ENCODE measurements at places on chromosomes 3 and 15.

- DNase-seq: no peak
Observed at GRCh38 chr15:38894243-38894948, 329.8 kb upstream of the RASGRP1 start.

DNA sequence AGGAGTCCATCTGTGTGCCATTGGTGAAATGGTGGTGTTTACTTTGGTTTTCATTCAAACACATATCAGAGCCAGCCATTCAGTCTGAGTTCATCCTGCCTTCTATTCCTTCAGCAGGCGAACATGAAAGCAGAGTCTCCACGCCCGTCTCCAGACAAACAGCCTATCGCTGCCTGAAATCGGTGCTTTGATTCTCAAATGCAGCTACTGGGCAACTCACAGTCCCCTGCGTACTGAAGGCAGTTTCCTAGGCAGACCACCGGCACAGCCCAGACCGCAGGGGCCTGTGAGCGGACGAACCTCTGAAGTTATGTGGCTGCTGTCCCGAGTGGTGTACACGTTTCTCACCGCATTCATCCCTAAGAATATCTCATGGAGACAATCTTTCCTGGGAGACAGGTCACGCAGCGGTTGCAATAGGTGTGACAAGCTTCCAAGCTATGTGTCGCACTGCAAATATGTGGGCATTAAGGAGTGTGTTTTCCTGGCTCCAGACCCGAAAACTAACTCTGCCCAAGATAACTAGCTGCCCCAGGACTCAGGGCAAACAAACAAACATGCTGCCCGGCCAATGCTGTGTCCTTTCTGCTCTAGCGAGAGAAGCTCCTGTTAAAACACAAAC lies 16.9 kb upstream of the RYR3 start:
- no peak for DNase-seq

DNA sequence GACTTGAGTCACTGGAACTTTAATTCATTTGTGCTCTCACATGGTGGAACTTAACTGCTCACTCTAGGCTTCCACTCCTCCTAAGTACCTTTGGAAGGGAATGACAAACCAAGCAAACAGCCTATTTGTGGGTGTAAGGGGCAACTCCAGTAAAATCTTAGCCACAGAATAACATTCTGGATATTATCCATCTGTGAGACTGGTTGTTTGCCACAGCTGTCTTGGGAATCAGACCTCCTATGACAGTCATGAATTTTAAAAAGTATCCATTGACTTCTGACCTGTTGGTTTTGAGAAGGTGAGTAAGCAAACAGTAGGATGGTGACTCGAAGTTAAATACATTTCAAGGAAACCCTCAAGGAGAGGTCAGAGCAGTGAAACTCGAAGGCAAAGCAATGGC lies 147.3 kb upstream of the CDIN1 start:
- no peak for DNase-seq

- DNase-seq: no peak
Observed at GRCh38 chr3:132637590-132637989, 22.0 kb downstream of the ACAD11 start.

DNA sequence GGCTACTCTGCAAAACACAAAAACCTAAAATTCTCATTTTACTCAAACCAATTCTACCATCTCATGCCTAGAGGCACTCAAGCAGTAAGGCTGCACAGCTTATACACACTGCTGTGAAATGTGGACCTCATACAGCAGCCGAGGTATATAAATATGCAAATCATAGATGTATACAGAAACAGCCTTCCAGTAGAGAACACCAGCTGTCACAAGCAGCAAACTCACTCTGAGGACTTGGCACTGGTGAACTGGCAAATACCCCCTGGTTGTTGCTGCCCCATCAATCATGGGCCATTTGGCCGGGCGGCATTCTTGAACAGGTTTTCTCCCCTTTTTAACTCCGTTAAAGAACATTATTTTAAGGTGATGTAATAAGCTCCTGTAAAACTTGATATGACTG lies 378.0 kb downstream of the LSAMP start:
- no peak for DNase-seq

- no peak for DNase-seq
Observed at GRCh38 chr3:98799479-98799878, 36.3 kb downstream of the ST3GAL6 start.

- peak; percentile 84 for DNase-seq
Observed at GRCh38 chr3:66582721-66583423, 82.0 kb upstream of the LRIG1 start.

GRCh38 chr3:51357856-51358255 lies 27.2 kb upstream of the MANF start:
- no peak for DNase-seq

DNA sequence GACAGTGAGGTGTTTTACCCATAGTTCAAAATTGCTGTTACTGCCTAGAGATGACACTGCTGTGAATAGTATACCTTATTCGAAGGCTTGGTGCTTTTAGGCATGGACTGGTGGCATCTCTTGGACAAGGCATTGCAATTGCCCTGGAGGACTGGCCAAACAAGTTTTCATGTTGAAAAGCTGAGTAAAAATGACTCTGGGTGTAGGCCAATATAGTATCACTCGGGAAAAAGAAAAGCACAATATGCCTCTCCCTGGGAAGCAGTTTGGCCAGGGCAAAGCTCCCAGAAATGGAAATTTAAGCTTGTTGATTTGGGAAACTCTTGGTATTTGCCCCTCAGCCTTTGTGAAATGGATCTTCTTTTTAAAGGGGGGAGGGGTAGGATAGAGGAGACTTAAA lies 54.8 kb downstream of the ZNF609 start:
- DNase-seq: no peak

DNA sequence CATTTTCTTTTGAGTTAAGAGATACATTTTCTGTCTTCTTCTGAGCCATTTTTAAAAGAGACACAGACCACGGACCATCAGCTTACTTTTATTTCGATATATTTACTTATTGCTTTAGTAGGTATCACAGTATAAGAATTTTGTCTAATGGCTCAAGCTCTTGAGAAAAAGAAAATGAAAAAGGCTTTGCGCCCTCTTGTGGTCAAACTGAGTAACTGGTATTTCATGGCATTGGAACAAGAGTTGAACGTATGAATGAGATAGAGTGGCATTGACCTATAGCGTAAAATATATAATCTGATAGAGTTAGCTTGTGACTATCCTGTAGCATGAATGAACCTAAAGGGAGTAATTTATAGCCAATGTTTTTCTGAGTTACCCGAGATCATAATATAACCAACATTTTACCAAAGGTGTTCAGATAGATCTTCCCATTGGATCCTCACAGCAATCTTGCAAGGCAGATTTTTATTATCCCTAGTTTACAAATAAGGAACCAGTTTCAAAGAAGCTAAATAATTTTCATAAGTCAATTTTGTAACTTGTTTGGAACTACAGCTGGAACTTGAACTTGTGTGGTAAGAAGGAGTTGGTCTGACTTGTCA lies 154.6 kb downstream of the POLR2M start:
- DNase-seq: peak; percentile 83

DNA sequence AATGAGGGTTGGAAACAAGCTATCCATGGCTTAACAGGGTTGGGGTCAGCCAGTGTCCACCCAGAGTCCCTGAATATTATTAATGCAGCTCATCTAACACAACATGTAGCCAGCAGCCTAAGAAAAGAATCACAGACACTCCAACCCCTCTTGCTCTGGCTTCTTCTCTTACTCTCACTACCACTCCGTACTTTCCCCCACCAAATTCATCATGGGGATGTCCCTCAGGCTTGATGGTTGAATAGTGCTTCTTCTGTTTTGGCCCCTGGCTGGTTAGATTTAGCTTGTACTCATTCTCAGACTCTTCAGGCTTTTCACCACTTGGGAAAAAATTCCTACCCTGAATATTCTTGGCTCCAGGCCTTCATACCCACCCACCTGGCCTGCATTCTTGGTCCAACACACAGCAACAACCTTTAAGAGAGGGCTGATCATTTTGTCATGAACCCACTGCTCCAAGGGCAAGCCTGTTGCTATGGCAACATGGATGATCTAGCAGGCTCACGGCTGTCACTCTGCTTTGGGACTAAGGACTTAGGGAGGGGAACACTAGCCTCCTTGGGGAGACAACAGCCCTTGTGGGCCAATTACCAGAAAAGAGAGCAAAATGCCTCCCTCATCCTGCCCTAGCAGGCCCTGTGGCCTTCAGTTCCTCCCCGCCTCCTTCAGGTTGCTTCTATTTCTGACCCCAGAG lies 9.4 kb upstream of the MED12L start:
- no peak for DNase-seq

- DNase-seq: no peak
Observed at GRCh38 chr15:93829115-93829870, 402.1 kb upstream of the MCTP2 start.

GRCh38 chr3:23916152-23916885 lies 471 bp downstream of the NKIRAS1 start:
- DNase-seq: peak; percentile 49

GRCh38 chr3:15102836-15103235 lies 3.9 kb upstream of the RBSN start:
- no peak for DNase-seq

DNA sequence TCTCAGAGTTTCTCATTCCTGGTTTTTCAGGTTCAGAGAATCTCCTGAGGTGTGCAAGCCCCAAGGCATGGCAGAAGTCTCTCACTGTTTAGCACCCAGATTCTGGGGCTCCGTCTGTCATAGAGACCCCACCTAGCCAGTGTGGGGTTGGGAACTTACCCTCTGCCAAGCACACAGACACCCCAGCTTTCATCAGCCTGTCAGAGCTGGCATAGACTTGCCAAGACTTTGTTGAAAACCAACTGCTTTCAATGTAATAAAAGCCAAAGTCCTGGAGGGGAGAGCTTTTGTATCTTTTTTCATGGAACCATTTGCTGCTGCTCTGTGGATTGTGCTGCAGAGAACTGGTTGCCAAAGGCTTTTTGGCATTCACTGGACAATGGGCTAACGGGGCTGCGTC lies 341.4 kb upstream of the TRIM42 start:
- no peak for DNase-seq

DNA sequence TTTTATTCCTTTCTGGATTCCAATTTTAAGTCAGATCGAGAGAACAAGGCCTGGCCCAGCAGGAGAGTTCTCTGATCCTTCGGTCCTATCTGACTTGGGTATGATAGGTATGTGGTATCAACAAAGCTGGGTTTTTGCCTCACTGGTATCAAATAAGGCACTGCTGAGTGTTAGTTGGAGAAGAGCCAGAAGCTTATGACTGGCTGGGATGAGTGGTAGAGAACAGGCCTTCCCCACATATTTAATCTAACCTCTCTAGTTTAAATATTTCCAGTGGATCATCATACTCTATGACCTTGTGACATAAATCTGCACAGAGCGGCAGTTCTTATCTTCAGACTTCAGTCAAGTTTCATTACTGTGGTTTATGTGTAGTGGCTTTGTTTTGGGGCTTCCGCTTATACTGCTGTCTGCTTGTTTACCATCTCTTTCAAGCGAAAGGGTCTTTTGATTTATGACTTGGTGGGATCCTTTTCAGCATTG lies 164.5 kb downstream of the PTPRG start:
- no peak for DNase-seq

- no peak for DNase-seq
Observed at GRCh38 chr3:182711261-182711683, 82.0 kb upstream of the ATP11B start.

- no peak for DNase-seq
Observed at GRCh38 chr3:107796791-107797190, 274.0 kb downstream of the BBX start.

DNA sequence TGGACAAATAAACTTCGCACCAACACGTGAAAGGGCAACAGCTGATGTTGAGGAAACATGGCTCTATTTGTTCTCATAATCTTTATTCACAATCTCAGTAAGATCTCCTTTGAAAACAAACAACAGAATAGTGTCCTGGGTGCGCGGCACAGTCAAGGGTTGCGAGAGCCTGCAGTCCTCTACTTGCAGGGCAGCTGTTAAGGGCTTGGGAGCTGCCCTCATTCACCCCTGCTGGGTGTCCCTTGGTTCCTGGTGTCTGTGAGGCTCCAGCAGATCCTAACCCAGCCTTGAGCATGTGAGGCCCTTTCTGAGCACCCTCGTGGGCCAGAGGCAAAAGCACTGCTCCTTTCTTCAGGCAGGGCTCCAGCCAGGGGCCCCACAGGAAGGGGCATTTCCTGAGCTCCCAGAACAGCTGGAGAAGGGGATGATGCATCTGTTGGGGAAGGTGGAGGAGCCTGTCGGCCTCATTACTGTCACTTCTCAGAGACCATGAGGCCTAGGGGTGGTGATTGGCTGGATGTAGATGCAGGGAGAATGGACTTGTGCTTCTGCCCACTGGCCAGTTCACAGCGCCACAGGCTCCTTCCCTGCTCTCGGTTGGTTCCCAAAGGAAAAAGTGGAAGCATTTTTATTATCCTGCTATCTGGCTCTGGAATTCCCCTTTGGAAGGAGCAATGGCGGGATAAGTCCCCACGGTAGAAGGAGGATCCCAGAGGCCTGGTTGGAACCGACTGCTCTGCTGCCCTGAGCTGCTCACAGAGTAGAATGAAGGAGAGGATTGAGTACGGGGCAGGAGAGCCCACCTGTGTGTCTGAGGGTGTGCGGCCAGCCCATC lies 51.9 kb upstream of the KLF13 start:
- no peak for DNase-seq

DNA sequence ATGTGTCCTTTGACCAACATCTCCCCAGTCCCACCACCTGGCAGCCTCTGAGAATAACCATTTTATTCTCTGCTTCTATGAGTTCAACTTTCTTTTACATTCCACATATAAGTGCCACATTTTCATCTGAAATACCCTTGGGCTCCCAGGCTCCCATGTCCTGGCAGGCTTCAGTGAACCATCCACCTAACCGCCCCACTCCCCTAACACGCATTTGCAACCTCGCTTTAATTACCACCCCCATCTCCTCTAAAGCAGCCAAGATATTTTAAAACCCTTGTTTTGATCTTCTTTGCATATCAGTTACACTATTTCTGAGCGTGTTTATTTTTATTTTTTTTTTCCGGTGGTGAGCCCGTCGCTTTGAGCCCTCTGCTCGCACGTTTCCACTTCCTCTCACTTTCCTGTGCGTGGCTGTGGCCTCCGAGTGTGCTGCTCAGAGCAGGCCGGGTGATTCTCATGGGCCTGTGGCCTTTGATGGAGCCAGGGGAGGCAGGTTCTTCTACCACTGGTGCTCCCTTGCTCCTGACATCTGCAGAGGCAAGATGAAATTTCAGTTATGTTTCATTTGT lies 195.4 kb upstream of the LPP start:
- DNase-seq: peak; percentile 100

DNA sequence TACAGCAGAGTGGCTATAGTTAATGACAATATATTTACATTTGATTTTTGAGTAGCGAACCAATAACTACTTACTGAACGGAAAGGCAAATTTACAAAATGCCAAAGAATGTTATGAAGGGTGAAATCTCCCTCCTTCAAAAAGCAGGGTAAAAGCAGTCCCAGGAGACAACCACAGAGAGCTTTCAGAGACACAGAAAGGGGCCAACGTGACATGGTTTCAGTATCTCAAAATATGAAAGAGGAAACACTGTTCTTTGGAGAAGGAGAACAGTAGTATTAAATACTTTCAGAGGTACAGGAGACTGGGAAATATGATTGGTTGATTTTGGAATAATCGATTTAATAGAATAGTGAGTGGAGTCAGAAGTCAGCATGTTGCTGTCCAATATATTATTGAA lies 52.3 kb upstream of the ROBO1 start:
- DNase-seq: no peak

GRCh38 chr15:38059665-38060064 lies 125.2 kb downstream of the TMCO5A start:
- DNase-seq: no peak

All from Karpas-422 (cell line).